ENCODE measurements at places on chromosomes 1 and 21. TPM values are rescaled to one million over a fixed set of nuclear protein-coding genes. Genes with fewer than 3 reads are reported as not detected.

ERICH3 gene
- not detected for total RNA-seq

SDC3 gene
- 35.6 TPM for total RNA-seq

WNT3A gene
- not detected for total RNA-seq

FGR gene
- not detected for total RNA-seq

CD101 gene
- 0.32 TPM for total RNA-seq

All from epithelial cell of alveolus of lung (primary cell).